ENCODE measurements at places on chromosomes 6 and 20.
A peak's percentile ranks its signal among the peaks of the same experiment; 100 is the strongest.

- no peak for DNase-seq
Observed at GRCh38 chr6:160882791-160883279, 108.7 kb upstream of the MAP3K4 start.

DNA sequence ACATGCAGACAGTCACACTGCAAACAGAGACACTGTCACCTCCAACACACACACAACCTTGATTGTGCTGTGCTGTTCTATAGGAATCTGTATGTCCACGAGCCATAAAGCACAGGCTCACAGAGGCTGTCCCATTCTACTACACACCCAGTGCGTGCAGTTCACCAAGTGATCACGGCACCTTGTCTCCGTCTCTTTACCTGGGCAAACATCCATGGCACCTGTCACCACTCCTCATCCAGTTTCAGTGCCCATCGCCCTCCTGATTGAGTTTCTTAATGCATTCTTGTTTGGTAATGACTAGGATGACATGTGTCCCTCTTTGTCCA, 65.8 kb upstream of the STMND1 start:
- no peak for DNase-seq

DNA sequence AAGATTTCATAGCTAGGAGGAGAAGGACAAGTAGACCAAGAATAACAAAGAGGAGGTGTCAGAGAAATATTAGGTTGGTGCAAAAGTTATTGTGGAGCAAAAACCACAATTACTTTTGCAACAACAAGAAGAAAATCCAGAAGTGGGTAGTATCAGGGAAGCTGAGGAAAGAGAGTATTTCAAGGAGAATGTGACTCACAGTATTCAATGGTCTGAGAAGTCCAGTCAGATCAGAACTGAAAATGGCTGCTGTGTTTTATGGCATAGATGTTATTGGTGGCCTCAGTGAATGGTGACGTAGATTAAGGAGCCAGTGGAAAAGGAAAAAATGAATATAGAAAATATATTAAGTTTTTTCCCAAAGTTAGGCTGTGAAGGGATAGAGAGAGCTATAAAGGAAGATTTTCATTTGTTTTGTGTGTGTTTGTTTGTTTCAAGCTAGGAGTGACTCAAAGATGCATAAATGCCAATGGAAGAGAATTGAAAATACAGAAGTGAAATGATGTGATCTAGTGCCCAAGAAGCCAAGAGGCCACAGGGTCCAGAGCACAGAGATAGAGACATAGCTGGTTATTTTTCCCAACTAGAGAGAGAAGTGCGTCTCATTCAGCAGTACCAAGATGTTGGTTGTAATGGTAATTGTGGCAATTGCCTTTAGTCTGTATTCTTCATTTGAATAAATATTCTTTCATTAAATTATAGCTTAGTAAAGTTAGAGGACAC, 112.8 kb downstream of the ADTRP start:
- DNase-seq: no peak

- no peak for DNase-seq
Observed at GRCh38 chr6:11789744-11790143, 11.1 kb upstream of the ADTRP start.

GRCh38 chr6:35178012-35178411, 35.7 kb upstream of the SCUBE3 start:
- DNase-seq: no peak

DNA sequence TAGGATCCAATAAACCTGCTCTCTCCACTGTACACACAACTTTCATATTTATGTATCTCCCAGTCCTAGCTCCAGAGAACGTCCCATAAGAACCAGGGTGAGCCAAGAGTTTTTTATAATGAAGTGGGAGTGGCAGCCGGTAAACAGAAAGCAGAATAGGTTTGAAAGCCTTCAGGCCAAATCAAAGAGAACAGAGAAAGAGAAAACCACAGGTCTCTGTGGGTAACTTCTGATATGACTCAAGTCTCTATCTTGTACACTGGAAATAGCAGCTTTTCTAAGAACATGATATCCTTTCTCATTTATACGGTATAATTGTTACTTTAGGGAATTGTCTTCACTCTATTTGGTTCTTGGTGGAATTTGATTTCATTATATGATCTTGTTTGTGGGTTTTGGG, 273.6 kb downstream of the PACRG start:
- no peak for DNase-seq

GRCh38 chr6:131223416-131223815, 88.1 kb downstream of the AKAP7 start:
- DNase-seq: no peak

DNA sequence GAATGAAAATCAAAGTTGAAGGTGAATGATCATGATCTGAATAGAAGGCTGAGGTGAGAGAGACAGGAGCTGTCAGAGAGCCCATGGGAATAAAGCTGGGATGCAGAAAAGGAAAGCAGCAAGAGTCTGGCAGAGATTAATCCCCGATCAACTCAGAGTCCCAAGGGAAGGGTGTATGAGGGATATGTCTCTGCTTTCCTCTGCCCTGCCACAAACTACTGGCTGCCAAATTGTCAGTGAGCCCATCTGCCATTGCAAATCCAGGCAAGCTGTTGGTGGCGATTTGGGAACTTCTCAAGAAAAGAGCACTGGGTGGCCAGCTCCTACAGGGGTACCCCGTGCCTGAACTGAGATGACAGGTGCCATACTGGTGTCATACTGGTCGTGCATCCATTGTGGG, 705.5 kb upstream of the MAN1A1 start:
- DNase-seq: peak; percentile 38

DNA sequence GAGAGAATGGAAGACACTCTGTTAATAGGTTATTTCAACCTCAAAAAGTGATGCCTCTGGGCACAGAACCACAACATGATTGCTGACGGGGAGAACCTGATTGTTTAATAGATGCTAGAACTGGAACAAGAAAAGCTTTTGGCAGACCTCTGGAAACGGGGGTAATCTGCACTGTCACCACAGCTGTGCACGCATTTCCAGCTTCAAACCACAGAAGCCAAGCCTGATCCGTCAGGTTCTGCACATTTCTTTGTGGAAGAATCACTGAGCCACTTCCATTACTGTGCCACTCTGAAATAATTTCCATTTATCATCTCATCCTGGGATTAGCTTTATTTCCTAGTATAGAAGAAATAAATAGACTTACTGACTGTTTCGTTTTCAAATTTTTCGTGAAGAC, 309.3 kb downstream of the FARS2 start:
- no peak for DNase-seq

GRCh38 chr6:26561533-26562466, 23.6 kb downstream of the HMGN4 start:
- no peak for DNase-seq

- no peak for DNase-seq
Observed at GRCh38 chr6:12842114-12842513, 125.5 kb downstream of the PHACTR1 start.

DNA sequence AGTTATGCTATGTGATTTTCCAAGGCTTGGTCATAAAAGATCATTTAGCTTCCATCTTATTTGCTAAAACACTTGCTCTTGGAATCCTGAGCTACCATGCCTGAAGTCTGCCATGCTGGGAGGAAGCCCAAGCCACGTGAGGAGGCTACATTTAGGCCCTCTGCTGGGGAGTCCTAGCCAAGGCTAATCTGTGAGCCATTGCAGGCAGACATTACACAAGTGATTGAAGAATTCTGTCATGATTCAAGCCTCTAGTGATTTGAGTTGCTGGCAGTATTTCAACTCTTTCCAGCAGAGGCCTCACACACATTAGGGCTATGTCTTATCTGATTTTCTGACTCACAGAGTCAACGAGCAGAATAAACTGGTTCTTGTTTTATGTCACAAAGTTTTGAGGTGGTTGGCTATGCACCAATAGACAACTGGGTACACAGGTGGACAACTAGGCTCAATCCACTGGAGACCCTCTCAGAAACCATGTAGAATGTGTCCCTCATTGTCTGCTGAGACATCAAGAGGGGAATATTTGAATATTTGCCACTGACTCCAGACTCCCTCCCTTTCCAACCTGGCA, 227.2 kb upstream of the SULF2 start:
- no peak for DNase-seq

GRCh38 chr20:24432046-24432442, 37.4 kb upstream of the SYNDIG1 start:
- DNase-seq: no peak

GRCh38 chr6:11011787-11012234, 32.3 kb downstream of the ELOVL2 start:
- no peak for DNase-seq

DNA sequence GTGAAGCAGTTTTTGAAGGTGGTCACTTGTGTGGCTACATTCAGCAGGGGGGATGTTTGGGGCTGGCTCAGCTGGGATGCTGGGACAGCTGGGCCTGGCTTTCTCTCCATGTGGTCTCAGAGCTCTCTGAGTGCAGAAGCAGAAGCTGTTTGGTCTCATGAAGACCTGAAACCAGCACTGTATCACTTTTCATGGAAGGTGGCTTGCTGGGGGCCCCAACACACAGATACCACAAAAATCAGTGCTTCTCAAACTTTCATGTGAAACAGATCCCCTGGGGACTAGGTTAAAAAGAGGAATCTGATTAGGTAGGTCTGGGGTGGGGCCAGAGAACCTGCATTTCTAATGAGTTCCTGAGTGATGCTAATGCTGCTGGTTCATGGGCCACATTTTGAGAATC, 347.3 kb downstream of the DHX35 start:
- no peak for DNase-seq

DNA sequence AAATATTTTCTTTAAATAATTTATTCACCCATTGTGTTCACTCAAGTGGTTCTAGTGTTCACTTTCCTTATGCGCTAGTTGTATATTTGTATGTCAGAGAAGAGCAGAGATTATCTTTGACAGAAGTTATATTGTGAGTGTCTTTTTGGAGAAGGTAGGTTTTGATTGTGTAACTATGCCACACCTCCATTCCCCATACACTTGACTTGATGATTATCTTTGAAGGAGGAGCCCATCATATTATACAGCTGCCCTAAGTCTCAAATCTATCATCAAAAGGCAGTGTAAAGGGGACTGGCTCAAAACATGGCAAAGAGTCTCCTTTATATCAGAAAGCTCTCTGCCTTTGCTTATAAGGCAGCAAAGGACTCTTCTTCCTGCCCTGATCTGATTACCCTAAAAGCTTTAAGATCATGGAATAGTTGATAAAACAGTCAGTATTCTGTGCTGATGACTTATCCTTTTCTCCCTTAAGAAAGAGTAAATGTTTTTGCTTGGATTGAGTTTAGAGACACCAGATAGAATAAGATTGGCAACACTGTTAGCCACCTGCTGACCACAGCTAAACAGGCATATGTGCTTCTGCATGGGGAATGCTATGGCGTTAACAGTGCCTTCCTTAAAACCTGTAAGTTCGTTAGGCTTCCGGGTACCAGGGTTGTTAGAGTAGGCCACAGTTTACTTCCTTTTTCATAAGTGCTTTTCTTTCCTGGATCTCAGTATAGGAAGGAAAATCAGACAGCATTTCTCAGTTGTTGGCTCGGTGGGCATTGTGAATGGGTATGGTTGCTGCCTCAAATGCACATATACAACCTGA, 22.6 kb downstream of the TOP1 start:
- DNase-seq: no peak

- no peak for DNase-seq
Observed at GRCh38 chr6:130453230-130453629, 87.4 kb downstream of the TMEM200A start.

- no peak for DNase-seq
Observed at GRCh38 chr6:37919417-37920157, 100.1 kb downstream of the ZFAND3 start.

DNA sequence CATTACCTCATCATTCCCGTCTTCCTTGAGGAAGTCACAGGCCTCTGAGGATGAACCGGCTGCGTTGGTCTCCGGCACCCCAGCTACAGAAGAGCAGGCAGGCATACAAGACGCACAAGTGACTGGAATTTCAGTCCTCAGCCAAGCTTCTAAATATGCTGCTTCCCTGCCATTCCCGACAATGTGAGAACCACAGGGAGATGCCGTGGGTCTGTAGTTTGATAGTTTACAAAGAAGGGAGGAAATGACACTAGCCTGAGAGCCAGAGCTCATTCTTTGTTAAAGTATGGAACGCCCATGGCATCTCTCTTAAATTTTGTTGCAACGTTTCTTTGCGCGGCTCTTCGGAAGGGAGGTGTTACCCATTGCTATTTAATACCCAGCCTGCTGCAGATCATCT, 25.7 kb downstream of the HEBP2 start:
- no peak for DNase-seq

DNA sequence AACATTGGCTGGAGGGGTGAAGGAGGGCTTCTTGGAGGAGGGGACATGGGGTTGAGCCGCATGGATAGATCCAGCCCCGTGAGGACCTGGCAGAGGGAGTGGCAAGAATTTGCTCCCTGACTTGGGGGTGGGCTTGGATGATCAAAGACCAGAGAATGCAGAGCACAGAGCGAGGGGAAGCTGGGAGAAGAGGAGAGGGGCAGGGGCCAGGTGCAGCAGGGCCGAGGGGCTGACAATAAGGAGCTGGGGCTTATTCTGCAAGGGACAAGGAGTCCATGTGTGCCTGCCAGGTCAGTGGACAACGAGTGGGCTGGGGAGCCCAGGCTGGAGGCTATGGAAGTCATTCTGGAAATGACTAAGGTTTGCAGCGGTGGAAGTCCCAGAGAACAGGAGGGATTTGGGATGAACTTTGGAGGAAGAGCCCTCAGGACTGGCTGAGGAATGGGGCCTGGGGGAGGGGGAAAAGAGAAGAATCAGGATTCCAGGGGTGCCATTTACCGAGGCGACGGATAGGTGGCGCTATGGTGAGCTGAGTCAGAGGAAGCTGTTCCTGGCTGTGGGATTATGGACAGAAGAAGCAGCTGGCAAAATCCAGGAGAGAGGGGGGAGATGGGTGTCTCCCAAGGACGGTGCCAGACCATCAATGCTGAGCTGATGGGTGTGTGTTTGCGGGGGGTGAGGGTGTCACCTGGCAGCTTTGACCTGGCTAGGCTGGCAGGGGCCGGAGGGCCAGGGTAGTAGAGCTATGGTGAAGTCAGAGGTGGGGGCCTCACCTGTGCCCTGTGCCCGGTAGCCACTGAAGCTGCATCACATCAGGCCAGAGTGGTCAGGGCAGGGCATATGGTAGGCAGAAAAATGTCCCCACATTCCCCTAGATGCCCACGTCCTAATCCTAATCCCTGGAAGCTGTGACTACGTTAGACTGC, 7.8 kb downstream of the KCNG1 start:
- no peak for DNase-seq

- DNase-seq: no peak
Observed at GRCh38 chr6:118356054-118356453, 192.0 kb upstream of the PLN start.

DNA sequence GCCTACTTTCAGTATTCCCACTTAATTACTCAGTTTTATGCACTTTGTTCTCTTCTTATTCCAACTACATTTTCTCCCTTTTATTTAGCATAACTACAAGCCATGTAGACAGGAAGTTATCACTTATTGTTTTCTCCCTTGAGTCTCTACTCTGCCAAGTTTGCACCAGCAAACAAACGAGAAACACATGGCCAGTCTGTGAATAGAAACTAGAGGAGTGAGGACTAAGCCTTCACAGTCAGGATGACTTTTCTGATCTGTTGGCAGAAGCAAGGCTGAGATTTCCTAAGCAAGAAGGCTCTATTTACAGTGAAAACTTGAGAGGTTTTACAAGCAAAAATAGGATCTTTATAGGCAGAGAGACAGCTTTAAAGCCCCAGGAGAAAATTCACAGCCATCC, 69.8 kb upstream of the TINAG start:
- DNase-seq: no peak

Data from psoas muscle (tissue), 8 donors.